ENCODE measurements at places on chromosomes 1 and 21.

DNA sequence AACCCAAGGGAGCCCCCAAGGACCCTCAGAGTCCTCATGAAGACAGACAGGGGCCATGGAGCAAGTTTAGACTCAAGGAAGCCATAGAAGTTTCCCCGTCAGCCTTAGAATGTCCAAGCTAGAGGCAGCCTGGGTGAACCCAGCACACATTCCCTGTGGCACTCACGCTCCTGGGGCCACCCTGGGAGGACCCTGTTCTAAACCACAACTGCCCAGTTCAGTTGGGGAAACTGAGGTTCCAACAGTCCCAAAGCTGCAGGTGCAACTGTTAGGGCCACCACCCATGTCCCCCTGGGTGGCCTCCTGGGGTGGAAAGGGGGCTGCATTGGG, 9.3 kb downstream of the WNT3A start:
- DNase-seq = no peak

GRCh38 chr1:54984131-54984842, 3.9 kb downstream of the TMEM61 start:
- no peak for DNase-seq

- DNase-seq = no peak
Observed at GRCh38 chr1:112798292-112798691, 83.2 kb upstream of the PPM1J start.

DNA sequence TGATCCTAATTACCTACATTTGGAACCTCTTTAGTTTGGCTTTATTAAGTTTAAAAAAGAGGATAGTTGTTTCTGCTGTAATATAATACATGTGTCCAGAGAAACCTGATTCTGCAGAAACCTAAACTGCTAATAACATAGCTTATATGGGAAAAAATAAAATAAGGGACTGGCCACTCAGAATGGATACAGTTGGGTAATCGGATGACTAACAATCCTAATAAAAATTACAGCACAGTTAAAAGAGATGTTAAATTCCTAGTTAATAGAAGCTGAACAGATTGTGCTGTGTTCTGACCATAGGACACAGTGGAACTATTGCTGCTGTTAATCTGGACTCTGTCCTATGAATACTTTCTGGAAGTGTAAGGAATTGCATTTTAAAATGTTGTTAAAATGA, 16.0 kb downstream of the ARV1 start:
- DNase-seq = no peak

DNA sequence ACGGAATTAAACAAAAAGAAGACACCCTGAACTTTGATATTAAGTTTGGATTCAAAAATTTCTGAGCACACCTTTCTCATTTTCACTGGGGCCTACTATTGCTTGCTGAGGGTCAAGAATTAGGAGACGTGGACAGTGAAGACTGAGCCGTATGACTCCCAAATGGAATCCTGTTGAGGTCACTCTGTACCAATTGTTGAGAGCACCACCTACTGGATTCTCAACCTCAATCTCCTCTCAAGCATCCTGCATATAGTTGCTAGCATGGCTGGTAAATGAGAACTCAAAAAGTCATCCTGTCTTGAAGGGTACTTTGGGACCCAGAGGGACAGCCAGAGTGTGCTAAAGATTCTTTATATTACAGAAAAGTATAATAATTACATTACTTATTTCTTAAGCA, 20.2 kb upstream of the MTR start:
- no peak for DNase-seq

DNA sequence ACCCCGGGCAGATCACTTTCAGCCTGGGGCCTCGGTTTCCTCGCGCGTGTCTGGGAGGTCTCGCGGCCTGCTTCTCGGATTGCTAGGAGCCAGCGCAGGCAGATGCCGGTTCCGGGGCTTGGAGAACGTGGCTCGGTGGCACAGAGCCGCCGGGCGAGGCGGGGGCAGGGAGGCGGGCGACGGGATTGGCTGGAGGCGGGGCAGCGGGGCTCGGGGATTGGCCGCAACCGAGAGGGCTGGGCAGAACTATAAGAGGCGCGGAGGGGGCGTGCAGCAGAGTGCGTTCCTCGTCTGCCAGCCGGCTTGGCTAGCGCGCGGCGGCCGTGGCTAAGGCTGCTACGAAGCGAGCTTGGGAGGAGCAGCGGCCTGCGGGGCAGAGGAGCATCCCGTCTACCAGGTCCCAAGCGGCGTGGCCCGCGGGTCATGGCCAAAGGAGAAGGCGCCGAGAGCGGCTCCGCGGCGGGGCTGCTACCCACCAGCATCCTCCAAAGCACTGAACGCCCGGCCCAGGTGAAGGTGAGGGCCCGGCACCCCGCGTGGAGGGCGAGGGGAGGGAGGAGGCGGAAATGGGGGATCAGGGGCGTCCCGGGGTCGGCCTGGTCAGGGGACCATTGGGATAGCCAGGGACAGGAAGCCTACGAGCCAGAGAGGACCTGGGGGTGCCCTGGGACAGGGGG, at the start of gene MFSD2A:
Gene MFSD2A (plus strand): TSS at position 276 of the 677 bp plus-strand sequence. CDS start 148 bp downstream, at position 424.
- peak; percentile 91 for DNase-seq

GRCh38 chr1:62391369-62391971, 45.4 kb upstream of the USP1 start:
- DNase-seq = peak; percentile 38

GRCh38 chr1:233105225-233105624, 154.8 kb downstream of the NTPCR start:
- DNase-seq = no peak

GRCh38 chr1:51517361-51518032, 1.6 kb downstream of the EPS15 start:
- peak; percentile 33 for DNase-seq

DNA sequence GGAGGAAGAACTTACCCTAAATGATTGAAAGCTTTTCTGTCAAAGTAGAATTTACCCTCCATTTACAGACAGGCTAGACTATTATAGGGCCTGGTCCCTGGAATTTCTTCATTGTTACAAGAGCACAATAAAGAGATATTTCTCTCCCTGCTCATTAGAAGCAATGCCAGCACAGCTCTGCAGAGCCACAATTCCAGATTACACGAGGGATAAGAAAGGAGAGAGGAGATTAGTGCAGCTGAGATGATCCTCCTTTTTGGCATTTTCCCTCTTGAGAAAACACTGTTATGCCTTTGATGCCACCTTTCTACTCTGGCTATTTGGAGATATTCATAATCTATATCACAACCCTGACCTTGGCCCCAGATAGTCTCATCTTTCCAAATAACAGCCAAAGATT, 1119.5 kb upstream of the TMPRSS15 start:
- DNase-seq = no peak

- peak; percentile 59 for DNase-seq
Observed at GRCh38 chr1:147545133-147545532, 3.8 kb downstream of the BCL9 start.

GRCh38 chr1:31624309-31624708, 6.8 kb downstream of the HCRTR1 start:
- peak; percentile 9 for DNase-seq

GRCh38 chr1:218823291-218823900, 350.3 kb upstream of the LYPLAL1 start:
- no peak for DNase-seq

- no peak for DNase-seq
Observed at GRCh38 chr1:240174734-240175133, 83.1 kb downstream of the FMN2 start.

- no peak for DNase-seq
Observed at GRCh38 chr1:46362158-46362557, 21.6 kb downstream of the NSUN4 start.

DNA sequence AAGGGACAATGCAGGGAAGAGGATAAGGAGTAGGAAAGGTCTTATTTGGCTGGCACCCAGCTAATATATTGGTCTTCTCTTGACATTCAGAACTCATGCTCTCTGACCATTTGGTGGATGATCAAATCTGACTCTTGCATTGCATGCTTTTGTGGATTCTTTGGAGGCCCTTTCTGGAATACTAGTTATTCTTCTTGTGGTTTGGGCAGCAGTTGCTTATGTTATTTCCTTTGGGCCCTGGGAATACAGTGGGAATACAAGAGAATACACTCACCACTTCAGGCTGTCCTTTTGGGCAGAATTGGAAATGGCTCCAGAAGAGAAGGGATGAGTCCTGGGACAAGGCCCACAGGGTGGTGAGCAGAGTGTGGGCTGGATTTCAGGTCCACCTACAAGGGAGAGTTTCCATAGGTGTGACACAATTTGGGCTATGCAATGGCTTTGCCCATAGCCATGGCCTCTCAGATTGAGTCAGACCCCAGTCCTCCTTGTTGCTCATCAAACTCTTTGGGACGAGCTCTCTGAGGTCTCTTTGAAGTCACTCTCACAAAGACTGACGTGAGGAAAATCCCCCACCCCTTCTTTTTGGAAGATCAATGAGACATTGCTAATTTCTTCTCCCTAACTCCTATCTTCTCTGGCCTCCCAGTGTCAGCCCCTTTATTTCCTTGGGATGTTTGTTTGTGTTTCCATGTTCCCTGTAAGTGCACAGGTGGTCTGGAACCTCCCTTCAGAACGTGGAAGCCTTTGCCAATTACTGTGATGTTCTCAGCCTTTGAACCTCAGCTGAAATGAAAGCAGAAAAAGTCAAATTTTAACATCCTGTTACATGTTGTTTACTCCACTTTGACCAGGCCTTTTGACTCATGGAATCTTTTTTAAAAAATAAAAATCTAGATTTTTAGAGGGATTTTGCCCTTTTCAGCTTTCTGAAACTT, 19.4 kb downstream of the HSD11B1 start:
- DNase-seq = no peak

GRCh38 chr1:5830771-5831599, 161.2 kb downstream of the NPHP4 start:
- DNase-seq = no peak

DNA sequence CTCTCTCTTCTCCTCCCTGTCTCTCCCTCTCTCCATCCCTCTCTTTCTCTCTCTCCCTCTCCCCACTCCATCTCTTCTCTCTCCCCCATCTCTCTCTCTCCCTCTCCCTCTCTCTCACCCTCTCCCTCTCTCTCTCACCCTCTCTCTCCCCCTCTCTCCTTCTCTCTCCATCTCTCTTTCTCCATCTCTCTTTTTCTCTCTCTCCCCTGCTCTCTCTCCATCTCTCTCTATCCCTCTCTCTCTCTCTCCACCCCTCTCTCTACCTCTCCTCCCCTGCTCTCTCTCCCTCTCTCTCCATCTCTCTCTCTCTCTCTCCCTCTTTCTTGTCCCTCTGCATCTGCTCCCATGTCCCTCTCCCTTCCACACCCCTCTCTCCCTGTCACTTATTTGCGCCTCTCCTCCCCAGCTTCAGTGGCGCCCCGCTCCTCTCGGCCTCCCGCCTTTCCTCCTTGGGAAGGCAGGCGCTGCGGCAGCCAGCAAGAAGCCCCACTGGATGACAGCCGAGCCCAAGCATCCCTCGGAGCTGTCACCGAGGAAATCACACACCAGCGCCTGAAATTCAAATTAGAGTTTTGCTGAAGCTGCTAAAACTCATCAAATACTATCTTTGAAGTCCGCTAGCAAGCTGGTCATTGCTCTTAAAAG, 15.3 kb upstream of the EPHA8 start:
- DNase-seq = no peak

- no peak for DNase-seq
Observed at GRCh38 chr1:35444519-35444774, 112.8 kb downstream of the KIAA0319L start.

DNA sequence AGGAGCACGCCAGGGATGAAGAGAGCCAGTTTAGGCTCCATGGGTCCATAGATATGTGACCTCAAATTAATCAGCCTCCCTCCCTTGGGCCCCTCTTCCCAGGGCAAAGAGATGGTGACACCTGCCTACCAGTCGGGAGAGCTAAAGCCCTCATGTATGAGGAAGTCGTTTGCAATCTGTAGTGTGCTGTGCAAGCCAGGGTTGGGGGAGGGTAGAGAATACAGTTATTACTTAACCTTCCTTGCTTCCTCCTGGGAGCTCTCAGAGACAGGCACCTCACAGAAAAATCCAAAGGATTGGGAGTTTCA, 4.0 kb downstream of the PGLYRP4 start:
- DNase-seq = no peak

DNA sequence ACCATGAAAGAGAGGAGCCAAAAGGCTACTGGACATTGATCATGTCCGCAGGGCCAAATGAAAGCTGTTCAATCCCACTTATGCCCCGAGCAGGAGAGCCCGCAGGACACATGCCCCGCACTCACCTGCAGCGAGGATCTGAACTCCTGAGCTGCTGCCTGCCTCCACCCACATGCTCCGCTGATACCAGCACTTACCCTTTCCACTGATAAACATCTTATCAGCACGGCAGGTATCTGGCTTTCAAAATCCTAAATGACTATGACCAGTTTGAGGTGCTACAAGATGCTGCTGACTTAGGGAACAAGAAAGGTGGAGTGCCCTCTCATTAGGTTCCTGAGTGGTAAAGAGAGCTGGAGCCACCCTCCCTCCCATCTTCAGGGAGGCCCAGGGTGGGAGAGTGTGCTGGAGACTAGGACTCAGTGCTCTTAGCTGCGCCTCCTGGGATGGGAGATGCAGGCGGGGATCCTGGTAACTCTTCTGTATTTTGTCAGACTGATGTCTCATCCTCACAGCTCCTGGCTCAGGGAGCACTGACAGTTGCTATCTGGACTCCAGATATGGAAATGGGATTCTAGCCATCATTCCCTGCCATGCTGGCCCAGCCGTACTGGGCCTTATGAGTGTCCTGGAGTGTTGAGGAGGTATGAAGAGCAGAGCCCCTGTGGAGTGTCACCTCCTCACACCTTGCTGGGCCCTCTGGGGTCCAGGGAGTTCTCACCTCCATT, 86.4 kb upstream of the F3 start:
- DNase-seq = no peak

DNA sequence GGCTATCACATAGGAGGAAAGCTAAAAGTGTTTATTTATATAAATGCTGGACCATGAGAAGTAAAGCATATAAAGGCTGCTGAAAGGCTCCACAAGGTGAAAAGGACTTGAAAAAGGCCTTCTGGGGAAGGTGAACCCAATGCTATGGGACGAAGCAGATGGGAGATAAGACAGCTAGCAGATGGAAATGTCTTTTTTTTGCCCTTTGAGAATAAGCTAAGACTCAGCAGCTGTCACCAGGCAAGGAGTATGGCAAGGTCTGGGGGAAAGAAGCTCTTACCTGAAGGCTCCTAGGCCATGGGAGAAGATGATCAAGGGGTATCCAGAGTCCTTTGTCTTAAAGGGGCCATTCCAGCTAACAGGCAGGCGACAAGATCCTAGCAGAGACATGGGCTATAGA, 9.9 kb downstream of the PAFAH2 start:
- DNase-seq = no peak

DNA sequence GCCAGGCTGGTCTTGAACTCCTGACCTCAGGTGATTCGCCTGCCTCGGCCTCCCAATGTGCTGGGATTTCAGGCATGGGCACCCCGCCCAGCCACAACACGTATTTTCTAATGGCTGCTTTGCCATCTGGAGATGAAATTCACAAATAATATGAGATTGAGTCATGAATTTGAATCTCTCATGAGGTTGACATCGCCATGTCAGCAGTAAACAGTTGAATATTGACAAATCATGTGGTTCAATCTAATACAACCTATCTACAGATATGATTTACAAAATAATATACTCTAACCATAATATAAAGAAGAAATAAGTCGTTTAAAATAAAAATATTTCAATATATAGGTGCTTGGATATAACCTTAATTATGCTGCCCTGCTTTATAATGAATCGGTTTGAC, 42.1 kb downstream of the MYOM3 start:
- no peak for DNase-seq

GRCh38 chr1:111818081-111818480, 62.4 kb downstream of the DDX20 start:
- DNase-seq = no peak

Data from B cell (primary cell).